Iris pigment epithelial cell (primary cell): ENCODE measurements at places on chromosomes 3 and 15.
A peak's percentile ranks its signal among the peaks of the same experiment; 100 is the strongest.

- DNase-seq, result no peak
Measured at GRCh38 chr15:79064496-79064895, 26.1 kb downstream of the RASGRF1 start.

DNA sequence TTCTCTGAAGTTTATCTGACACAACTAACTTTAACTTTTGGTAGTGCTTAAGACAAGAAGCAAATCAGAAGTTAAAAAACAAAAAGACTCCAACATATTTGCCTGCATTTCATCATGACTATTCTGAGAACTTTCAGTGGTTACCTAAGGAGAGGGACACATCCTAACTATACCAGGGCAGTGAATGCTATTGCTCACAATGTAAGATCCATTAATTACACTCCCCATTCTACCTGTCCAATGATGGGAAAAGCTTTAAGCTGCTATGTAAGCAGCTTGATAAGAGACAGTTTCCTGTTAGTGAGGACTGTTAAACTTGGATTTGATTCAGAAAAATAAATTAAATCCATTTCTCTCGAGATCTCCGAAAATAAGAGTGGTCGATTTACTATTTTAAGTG, 37.5 kb downstream of the SERPINI1 start:
- no peak for DNase-seq

- DNase-seq, result peak; percentile 55
Measured at GRCh38 chr3:170692720-170693119, 106.8 kb upstream of the SLC7A14 start.

GRCh38 chr3:175702956-175703355, 843.8 kb downstream of the NAALADL2 start:
- no peak for DNase-seq

- peak; percentile 81 for DNase-seq
Measured at GRCh38 chr3:29064085-29064484, 216.8 kb upstream of the RBMS3 start.

DNA sequence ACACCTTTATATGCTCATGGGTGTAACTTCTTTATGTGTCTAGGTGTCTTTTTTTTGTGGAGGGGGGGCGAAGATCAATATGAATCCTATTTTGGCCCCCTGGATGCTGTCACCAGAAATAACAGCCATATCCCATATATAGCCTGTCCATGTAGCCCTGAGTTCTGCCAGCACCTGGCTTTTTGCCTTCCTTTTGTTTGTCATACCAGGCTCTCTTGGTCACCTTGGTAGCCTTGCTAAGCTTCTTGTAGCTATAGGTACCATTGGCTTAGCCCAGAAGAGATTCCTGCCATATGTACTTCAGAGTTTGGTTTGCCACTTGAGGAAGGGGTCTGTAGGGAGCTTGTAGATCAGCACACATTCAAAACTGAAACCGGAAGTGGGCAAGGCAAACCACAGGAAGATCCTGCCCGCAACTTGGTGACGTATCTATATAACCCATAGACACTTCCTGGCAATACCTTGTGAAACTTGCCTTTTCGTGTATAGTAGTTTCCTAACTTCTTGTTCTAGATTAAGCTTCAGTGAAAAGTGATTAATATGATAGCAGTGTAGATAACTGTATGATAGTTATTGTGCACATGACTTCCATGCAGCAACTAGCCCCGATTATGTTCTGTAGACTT, 11.9 kb downstream of the RASA2 start:
- no peak for DNase-seq

DNA sequence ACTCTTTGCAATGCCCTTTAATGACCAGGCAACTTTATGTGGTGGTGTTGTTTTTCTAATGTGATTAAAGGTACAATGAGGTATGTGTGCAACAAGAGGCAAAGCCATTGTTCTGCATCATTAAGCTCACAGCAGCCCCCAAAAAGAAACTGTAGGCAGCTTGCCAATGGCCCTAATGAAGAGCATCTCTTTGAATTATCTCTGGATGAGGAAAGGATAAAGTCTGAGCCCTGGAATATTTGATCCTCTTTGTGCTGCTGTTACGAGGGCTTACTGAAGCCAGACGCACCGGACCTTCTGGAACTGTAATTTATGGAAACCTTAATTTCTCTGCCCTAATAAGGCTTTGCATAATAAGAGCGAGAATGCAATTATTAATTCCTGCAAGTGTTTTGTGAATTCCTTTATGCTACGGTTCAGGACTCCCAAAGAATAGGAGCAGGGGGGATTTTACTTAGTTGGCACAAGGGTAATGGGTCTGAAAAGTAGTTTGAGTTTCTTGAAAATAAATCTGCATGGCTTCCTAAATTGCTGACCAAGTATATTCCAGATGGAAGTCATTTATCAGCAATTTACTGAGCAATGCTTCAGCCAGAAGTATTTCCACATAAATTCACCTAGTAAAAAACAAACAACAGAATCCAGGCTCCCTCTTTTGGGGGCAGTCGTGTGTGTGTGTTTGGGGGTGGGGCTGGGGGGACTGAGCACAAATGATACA, 193.4 kb downstream of the PDZRN3 start:
- DNase-seq, result no peak

DNA sequence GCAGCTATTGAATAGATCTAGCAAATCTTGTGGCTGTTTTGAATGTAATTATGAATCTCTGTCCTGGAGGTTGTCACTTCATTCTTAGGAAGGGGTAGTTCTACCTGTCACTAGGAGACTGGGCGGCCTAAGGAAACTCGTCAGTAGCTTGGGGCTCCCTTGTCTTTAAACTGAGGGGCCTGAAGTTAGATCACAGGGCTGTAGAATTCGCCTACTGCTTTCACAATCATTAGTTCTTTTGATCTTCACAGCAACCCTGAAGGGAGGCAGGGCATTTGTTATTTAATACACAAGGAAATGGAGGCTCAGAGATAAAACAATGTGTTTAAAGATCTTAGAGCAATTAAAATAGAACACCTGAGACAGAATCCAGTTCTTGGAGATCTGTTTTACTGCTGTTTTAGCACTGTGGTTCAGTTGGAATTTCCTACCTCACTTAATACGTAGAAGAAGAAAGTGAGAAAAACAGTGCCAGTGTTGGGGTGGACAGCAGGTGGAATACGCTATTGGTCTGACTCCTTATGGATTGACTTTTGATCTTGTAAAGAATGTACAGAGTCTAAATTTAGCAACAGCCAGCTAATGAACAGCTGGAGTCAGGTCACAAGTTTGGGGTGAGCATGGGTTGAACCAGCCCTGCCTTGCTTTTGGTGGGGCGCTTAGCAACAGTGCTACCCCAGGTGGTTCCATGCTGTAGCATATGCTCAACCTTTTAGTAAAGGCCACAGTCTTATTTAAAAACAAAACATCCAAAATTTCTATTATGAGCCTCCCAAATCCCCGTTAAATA, 71.4 kb upstream of the BHLHE40 start:
- DNase-seq, result no peak

- DNase-seq, result peak; percentile 83
Measured at GRCh38 chr3:194137008-194137505, 1.1 kb downstream of the HES1 start.

DNA sequence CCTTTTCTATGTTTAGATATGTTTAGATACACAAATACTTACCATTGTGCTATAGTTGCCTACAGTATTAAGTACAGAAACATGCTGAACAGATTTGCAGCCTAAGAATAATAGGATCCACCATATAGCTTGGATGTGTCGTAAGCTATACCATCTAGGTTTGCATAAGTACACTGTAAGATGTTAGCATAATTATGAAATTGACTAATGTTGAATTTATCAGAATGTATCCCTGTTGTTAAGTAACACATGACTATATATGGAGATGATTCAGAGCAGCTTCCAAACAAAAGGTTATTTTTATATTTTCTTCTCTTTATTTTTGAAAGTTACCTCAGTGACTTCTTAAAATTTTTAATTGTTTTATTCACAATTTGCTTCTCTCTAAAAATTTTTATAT, 2.4 kb downstream of the SLC28A2 start:
- no peak for DNase-seq

GRCh38 chr3:150220041-150220440, 188.1 kb upstream of the TSC22D2 start:
- DNase-seq, result no peak

DNA sequence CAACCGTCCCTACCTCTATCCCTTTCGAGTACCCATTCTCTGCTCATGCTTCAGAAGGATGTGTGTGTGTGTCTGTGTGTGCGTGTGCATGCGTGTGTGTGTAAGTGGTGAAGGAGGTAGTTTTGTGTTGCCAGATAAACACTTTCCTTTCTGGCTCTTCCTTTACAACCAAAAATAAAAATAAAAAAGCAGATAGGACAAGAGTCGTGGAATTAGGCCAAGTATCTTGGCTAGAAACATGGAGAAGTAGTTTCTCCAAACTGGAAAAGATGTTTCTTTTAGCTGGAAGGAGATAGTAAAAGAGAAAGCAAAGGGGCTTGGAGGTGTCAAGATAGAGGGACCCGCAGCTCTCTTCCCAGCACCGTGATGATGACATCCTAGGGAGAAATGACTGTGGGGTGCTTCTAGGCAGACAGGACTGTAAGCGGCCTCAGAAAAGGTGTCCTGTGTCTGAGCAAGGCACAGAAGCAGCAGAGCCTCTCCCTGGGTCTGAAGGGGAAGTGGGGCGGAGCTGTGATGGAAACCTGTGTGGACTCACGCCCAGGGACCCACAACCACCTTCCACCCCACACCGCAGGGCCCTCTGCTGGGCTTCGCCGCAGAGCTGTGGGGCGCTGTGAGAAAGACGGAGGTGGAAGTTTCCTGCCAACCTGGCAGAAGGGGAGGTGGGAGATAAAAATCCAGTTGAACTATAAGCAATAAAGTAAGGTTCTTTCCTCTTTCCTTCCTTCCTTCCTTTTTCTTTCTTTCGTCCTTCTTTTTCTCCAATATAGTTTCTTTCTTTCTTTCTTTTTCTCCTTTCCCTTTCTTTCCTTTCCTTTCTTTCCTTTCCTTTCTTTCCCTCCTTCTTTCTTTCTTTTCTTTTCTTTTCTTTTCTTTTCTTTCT, 35.3 kb downstream of the MUC20 start:
- no peak for DNase-seq

- no peak for DNase-seq
Measured at GRCh38 chr3:148903941-148904340, 38.8 kb downstream of the CPA3 start.

DNA sequence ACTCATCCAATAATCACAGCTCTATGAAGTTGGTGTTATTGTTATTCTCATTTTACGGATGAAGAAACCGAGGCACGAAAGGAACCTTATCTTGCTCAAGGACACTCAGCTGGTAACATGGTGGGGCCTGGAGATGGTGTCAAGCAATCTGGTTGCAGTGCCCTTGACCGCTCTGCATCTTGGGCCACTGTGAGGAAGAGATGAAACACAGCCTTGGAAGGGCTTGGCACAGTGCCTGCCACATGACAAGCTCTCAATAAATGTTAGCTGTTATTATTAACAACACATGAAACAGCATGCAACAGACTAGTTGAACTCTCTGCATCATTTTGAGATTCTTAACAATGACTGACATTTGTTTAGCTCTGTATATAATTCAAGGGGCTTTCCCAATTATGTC, 10.1 kb upstream of the ITGA11 start:
- DNase-seq, result no peak

GRCh38 chr3:77139624-77140023, 99.7 kb downstream of the ROBO2 start:
- DNase-seq, result no peak

DNA sequence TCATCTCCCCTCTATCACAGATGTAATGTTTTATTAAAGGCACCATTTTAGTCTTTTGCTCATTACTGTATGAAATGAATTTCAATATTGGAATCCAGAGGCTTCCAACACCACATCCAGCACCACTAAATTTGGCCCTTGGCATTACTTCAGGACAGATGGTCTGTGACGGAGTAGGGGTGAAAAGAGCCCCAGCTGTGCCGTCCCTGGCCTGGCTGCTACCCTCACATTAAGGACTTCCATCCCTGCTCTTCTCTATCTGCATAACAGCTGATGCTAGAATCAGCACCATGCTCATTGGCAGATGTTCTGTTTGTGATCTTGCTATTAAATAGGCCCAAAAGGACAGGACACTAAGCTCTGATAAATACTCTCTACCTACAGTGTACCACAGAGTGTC, 152.9 kb downstream of the IL1RAP start:
- no peak for DNase-seq

DNA sequence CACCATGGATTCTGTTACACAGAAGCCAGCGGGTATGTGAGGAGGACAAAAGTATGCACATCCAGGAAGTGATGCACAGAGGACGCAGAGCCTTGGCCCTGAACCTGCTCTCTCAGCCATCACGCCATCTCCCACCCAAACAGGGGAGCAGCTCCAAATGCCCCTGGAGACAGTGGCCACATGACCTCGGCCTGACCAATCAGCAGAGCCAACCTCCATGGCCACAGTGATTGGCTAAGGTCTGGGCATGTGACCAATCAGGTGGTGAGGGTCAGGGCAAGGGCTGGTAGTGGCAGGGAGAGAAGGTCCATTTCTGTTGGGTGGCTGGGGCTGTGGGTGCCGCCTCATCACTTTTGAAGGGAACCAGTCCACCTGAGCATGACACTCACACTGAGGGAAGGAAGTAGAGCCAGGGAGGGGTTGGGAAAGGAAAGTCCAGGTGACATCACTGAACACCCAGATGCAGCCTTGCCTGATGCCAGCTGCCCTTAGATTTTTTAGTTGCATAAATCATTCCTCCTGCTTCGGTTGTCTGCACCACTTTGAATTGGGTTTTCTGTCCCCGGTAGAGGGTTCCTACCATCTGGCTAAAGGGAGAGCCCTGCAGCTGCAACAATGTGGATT, 70.3 kb upstream of the IQSEC1 start:
- DNase-seq, result no peak

- peak; percentile 92 for DNase-seq
Measured at GRCh38 chr3:59422312-59422711, 372.5 kb upstream of the CFAP20DC start.

DNA sequence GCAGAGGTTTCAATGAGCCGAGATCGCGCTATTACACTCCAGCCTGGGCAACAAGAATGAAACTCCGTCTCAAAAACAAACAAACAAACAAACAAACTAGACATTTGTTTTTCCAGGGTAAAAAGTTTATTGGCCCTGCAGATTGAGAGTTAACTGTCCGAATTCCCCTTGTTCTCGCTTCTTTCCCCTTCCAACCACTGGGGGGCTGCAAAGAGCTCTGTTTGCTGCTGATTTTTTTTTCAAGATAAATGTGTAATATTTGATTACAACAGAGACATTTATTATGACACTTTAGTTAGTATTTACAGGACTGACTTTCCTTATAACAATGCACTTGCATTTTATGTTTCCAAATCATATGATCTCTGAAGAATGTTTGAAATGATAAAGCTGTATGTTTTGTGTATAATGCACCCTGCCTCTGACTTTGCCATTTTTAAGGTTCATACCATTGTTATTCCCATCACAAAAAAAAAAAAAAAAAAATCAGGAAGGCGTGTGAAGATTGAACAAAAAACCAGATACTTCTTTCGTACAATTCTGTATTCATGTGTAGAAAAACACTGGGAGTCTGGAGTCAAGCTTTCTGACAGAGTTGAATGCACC, 2.8 kb downstream of the CLSTN2 start:
- DNase-seq, result peak; percentile 54
